ENCODE measurements at places on chromosomes 3 and 15.
A peak's percentile ranks its signal among the peaks of the same experiment; 100 is the strongest.

DNA sequence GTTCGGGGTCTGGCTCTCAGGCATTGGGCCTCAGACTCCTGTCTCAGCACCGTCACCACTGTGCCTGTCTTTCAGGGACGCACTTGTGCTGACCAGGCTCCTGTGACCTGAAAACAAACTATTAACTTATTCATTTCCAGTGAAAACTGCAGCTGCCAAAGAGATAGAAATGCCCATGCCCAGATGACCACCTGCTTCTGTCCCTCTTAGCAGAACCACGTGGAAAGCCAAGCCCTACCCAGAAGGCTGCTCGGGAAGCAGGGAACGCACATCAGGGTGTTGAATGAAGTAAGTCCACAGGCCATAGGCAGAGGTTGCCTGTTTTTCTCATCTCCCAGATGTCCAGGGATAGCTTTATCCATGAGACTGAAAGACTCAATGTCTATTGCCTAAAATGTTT is 219.3 kb downstream of the EBLN2 start:
- no peak for DNase-seq

DNA sequence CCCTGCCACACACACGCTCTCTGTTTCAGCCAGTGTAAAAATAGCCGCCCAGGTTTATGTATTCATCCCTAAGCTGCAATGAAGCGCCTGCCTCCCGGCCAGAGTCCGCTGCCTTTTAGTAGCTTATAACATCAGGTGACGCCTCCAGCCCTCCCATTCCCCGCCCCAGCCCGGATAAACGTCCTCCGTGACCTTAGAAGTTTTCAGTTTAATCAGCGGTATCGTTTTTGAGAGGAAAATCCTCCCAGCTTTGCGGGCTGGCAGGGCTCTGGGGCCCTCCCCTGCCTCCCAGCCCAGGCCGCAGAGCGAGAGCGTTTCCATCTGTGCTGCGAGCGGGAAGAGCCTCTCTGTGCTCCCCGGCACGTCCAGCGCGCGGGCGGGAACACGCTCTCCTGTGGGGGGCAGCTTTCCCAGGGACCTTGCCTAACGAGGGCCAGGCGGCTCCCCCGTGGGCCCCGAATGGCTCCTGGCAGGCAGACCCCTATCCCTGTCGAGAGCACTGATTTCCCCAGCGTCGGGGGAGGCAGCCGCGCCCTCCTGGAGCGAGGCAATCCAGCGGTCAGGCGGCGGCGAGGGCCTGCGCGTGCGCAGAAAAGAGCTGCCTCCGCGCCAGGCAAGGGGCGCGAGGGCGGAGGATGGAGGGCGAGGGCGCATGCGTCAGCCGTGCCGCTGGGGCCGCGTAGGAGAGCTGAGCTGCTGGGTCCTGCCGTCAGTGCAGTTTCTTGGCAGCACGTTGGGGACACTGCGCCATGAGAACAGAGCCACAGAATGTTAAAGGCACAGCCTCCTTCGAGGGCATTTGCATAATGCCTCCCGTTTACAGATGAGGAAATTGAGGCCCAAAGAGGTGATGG is 71.1 kb downstream of the CCNL1 start:
- peak; percentile 92 for DNase-seq

DNA sequence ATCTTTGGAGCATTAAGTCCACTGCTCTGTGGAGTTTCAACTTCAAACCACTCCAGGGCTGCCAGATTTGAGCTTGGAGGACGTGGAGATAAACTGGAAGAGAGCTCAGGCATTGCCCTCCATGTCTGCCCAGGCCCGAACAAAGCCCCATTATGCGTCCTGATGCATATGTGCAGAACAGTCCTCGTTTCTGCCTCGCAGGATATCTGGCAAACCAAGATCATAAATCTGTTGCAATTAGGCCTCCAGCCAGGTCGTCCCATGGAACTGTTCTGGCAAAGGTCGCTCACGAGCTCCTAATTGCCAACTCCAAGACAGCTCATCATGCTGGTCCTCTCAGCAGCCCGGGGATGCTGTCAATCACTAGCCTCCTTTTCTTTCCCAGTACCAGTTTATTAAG is 91.2 kb downstream of the SEMA5B start:
- DNase-seq: no peak

DNA sequence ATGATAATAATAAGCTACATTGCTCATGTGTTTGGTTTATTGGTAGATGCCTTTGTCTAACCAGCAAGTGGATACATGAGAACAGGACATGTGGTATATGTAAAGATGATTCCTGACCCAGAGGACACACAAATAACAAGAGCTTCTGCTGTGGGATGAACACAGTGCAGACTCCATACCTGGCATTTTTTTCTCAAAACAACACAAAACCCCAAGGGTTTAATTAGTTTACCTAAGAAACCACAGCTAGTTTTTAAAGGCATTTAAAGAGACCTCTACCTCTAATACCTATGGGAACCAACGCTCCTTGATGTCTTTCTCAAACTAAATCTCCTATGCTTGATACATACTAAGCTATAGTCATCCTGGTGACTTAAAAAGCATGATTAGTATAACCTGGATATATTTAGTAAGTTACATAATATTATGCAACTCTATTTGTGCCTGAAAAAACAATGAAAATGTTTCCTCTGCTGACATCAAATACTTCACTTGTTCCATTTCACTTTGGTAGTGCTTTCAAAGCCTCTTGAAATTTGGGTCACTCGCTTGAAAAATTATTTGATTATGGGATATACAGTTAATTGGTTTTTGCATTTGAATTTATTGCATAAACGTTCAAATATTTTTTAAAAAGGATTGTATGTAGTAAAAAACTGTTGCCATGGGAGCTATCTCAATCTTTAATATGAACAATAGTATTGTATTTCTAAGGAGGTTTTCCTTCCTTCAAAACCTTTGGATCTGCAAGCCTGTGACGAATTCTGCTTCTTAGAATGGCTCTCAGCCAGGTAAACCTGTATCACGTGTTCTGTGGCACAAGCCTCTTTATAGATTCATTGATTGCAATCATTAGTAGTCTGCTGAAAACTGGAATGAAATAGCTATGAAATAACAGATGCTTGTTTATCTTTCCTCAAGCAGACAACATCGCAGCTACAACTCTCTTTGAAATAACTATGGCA is 233.0 kb upstream of the KCNMB2 start:
- no peak for DNase-seq

- DNase-seq: no peak
Observed at GRCh38 chr3:76370749-76371520, 585.6 kb upstream of the ZNF717 start.

DNA sequence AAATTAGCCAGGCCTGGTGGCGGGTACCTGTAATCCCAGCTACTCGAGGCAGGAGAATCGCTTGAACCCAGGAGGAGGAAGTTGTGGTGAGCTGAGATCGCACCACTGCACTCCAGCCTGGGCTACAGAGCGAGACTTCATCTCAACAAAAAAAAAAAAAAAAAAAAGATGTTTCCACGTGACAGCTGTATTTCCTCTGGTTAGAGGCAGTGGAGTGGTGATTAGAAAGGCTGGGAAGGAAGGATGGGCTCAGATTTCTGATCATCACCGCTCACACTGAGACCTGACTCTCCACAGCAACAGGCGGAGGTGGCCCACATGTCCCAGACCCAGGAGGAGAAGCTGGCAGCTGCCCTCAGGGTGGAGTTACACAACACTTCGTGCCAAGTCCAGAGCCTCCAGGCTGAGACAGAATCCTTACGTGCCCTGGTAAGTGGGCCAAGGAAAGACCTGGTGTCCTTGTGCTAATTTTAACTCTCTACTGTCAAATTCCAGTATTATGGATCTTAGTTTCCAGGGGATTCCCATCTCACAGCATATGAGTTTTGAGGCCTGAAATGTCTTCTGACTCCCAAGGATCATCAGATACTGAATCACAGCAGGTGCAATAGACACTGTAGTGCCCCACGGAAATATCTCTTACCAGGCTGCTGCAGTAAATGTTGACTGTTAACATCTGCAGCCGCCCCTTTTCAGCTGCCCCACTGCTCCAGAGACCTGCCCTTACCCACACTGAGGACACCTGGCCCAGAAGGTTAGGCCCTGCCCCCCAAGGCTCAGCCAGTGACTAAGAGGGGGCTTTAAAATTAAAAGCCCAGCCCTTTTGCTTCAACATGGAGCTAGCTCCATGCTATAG is 66.9 kb downstream of the BFSP2 start:
- DNase-seq: no peak

DNA sequence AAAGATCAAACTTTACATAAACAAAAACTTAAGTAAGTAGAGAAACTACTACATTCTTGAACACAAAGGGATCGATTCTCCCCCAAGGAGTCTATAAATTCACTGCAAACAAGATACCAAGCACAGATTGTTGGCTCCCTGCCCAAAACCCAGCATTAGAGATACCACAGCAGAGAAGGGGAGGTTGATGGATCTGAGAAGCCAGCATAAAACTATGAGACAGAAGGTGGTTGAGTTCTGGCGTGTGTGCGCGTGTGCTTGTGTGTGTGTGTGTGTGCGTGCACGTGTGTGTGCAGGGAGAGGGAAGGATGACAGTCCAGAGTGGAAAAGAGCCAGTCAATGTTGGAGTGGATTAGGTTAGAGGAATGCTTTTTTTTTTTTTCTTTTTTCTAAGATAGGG is 143.2 kb upstream of the PRR20G start:
- DNase-seq: no peak

- DNase-seq: no peak
Observed at GRCh38 chr3:165225604-165226003, 29.4 kb upstream of the SLITRK3 start.
